ENCODE measurements at places on chromosomes 12 and 14.

DNA sequence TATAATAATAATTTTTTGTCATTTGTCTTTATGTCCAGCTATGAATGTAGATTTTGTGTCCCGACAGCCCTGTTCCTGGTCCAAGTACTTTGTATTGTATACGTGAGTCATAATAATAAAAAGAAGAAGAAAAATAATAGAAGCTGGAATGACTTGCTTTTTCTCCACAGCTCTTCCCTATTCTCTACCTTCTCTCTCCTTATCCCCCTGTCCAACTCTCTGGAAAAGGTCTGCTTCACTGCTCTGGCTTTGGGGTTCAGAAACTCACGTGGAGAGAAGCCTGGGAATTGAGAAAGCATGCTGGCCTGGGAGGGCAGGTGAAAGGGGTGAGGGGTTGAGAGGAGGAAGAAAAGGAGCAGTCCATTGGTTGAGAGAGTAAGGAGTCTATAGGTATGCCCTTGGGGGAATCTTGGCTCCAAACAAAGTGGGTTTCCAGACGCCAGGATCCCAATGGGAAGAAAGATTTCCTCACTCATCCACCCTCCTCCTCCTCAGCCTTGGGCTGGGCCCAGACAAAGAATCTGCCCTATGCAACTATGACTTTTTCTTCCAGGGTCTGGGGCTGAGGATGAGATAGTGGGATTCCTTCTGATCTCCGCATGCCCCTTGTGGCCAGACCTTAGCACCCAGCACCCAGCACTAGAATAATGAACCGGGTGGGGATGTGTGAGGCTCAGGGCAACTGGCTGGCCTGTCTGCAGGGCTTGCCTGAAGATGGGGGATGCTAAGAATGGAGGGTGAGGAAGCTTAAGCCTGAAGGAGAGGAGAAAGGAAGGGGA lies 4.0 kb downstream of the HOXC8 start:
- no peak for DNase-seq

GRCh38 chr12:26789731-26790644 lies 43.0 kb downstream of the ITPR2 start:
- no peak for DNase-seq

DNA sequence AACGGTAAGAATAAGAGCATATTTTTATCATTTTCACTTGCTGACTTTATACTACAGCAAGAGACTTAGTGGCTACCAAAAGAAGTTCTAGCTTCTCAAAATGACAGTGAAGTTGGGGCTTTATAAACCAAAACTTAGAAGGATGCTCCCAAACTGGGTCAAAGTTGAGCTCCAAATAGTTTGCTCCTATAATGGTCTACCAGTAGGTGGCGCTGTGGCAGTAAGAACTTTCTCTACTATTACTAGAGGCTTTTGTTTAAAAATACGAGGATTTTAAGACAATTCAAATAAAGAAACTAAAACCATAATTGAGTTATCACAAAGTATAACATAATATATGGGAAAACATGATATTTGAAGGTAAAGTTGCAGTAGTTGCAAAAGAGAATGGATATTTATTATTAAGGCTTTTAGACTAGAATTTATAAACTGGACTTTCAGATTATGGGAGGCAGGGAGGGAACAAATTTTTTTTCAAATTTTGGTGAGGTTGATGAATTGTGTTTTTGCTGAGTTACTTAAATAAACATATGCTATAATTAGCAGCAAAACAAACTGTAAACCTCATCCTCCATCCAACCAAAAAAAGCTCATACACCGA lies 75.0 kb downstream of the TGFB3 start:
- DNase-seq, result peak; percentile 11

- DNase-seq, result no peak
These were observed 50.6 kb downstream of the OTX2 start for GRCh38 chr14:56759633-56760032.

- no peak for DNase-seq
These were observed 5.9 kb upstream of the MYO1A start for GRCh38 chr12:57055824-57056223.

DNA sequence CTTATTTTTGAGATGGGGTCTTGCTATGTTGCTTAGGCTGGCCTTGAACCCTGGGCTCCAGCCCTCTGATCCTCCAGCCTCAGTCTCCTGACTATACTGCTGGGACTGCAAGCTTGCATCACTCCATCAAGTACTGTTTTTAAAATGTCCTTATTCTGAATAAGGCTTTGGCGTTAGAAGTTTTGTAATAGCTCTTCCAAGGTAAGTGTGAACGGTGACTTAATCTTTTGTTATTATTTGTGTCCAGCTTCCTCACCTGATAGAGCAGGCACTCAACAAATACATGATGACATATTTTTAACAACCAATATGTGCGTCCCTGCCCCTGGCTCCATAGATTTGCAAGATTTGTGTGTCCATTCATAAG lies 1.4 kb downstream of the C1RL start:
- no peak for DNase-seq

GRCh38 chr12:3551976-3552725 lies 61.1 kb downstream of the PRMT8 start:
- no peak for DNase-seq

DNA sequence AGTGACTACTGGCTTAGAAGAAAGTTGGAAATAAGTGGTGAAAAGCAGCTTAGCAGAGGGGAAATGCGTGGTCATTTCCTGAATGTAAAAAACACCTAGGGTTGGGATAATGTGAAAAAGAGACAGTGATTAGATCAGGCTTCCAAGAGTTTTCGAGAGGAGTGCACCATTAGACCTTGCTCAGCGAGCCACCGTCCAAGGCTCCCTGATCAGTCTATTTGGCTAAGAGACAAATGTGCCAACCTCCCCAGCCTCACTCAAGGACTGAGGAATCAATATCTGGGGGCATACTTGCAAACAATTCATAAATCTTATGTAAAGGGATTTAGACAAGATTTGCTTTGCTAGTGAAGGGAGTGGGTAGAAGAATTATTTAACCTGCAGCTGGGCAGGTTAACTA lies 594.5 kb downstream of the NRXN3 start:
- no peak for DNase-seq

GRCh38 chr12:95055057-95055456 lies 18.4 kb downstream of the NR2C1 start:
- DNase-seq, result no peak

DNA sequence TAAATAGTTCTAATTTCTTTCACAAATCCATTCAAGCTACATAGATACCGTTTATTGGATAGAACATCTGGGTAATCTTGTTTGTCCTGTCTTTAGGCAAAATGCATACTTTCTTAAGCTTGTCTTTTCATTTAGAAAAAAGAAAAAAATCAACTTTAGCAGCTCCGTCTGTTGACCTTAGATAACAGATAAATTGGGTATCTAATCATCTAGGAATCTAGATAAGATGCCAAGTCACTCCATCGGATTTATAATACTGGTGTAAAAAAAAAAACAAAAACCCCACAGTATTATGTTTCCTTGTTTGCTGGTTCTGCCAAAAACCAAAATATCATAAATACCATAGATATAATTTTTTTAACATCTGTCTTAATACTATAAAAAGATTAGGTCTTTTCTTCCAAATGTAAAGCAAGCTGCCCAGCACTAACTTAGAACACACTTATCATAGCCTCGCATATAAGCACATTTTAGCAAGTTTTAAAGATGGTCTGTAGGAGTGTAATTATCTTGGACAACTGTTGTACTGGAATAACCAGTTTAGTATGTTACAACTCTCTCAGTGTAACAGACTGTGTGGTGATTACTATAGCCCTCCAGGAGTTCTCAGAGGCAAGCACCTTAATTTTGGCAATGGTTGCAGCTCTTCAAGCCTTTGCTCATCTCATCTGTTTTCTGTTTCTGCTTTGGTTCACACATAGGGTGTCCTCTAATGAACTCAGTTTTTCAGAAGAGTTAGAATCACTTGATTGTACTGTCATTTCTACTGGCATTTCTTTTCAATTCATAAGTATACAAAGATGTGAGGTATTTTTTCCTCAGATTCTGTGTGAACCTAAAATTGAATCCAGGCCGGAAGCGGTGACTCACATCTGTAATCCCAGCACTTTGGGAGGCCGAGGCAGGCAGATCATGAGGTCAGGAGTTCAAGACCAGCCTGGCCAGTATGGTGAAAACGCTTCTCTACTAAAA lies 83.1 kb downstream of the ANO6 start:
- DNase-seq, result no peak

GRCh38 chr14:55572578-55572977 lies 7.4 kb upstream of the KTN1 start:
- no peak for DNase-seq

DNA sequence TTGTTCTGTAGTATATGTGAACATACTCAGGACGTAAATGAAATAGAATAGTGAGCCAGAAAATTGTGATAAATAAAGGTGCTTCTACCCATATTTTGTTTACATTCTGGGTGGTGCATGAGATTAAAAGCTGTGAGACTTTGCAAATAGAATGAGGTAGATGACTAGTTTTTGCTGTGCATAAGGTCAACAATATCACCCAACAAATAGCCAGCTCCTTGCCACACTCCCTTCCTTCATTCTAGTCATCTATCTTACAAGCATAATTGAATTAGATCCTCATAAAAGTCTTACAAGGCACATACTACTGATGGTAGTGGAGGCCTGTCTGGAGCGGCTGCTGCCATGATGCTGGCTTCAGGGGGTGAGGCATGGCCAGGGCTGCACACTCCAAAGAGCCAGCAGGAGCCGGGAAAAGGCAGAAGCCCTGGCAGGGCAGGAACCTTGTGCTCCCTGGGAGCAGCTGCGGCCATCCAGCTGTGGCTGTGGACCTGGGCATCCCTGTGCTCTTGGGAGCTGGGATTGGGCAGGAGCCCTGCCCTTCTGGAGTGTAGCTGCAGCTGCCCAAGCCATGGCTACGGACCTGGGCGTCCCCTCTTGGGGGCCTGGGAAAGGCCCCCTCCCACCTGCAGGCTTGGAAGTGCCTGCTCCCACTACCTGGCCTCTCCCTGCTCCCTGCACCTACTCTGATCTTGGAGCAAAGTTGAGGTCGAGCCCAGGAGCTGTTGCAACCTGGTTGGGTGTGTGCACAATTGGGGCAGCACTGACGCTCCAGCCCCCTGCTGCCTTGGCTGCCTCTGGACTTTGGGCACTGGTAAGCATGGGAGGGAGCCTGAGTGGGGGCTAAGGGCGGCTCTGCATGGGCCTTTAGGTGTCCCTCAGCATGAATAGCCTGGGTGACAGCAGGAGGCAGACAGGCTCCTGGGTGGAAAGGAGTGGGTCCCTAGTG lies 112.8 kb downstream of the DACT1 start:
- DNase-seq, result no peak

- no peak for DNase-seq
These were observed 231.0 kb upstream of the ATP2B1 start for GRCh38 chr12:89939522-89940215.

DNA sequence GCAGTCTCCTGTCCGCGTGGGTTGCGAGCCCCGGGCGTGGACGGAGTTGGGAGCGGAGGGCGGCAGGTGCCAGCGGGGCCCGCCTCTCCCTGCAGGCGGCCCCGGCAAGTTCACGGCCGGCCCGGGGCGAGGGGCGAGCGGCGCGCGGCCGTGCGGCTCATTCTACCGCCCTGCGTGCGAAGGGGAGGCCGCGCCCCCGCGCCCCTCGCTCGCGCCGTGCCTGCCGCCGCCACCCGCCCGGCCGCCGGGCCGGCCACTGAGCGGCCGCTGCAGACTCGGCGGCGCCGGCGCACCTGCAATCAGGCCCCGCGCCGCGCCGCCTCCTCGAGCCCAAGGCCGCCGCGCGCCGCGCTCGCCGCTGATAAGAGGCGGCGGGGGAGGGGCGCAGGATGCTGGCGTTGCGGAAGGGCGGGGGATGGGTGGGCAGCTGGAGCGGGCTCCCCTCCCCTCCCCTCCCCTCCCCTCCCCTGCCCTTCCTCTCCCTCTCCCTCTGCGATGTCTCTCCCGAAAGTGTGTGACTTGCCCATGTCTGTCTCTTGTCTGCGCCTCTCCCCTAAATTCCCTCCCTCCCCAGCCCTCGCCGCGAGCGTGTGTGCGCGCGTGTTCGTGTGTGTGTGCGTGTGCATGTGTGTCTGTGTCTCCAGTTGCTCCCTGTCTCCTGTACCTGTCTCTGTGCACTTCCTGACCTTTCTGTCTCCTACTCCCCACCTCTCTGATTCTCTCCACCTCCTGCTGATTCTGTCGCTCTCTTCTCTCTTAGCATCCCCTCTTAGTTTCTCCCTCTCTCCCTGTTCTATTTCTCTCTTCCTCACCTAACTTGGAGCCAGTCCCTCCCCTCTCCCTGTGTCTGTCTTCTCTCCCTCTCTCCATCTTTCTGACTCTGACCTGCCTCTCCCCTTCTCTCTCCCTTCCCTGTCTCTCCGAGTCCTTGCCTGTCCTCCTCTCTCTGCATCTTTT lies 768.1 kb upstream of the TBX3 start:
- DNase-seq, result no peak

DNA sequence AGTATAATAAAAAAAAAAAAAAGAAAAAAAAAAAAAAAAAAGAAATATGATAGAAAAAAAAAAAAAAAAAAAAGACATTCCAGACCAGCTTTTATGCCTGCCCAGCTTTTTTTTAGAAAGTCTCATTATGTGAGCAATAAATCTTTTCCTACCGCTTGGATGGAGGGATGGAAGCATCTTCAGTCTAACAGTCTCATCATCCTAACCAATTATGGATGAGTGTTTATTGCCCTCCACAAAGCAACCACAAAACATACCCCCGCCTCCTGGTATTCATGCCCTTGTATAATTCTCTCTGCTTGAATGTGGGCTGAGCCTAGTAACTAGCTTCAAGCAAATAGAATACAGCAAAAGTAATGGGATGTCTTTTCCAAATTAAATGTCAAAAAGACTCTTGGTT lies 33.7 kb upstream of the ADAMTS20 start:
- DNase-seq, result no peak

DNA sequence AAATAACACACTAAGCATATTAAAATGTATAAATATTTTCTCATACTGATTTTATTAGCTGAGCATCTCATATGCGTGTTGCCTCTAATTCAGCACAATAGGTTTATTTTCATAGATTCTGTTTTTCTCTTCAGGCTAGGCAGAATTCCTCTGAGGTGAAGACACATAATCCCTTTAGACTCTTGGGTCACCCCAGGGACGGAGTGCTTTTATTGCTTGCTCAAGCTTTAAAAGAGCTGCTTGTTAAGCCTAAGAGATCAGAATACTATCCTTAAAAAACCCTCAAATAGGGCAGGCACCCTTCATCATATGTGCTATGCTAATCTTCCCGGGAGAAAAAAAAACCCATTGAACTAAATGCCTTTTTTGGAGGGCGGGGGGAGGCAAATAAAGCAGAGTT lies 390.1 kb downstream of the KCNH5 start:
- no peak for DNase-seq

DNA sequence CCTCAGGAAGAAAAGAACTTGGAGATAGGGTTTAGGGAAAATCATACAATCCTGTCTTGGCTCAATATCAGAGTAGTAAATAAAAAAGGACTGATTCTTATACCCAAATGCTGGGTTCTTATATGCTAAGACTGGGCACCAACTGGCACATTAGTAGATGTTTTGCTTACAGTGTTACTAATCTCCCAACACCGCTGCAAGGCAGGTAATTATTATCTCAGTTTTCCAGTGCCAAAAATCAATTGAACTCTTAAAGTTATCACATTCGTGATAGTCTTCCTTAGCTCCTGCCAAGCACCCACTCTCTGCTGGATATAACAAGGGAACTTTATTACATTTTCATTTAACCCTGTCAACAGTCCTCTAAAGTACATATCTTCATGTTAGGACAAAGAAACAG lies 25.0 kb upstream of the HIGD1C start:
- no peak for DNase-seq

Data from stimulated activated CD4-positive, alpha-beta T cell treated with anti-CD3 and anti-CD28 coated beads, TNF-alpha, amount 100 ng/mL, for 4 hours (primary cell).